ENCODE measurements at places on chromosomes 12 and 14.

DNA sequence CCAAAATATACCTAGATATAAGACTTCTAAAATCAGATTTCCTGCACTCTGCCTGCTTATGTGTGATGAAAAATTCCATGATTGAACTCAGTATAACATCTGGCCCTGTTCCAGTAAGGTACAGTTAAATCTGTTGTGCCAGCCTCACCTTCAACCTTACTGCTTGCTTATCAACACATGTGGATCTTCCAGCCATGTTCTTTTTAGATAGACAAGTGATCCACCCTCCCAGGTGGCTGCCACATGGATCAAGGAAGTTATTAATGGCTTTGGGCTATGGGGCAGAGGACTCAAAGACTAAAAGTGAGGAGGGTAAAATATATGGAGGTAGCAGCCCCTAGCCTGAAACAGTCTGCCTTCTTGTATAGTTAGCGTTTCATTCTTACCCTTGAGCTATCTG, 25.3 kb upstream of the MAGOHB start:
- no peak for DNase-seq

- no peak for DNase-seq
These were observed 4.7 kb downstream of the CISTR start for GRCh38 chr12:53747095-53747494.

- no peak for DNase-seq
These were observed 10.7 kb upstream of the FAM234B start for GRCh38 chr12:13033476-13033875.

- DNase-seq: no peak
These were observed 406.3 kb upstream of the USP15 start for GRCh38 chr12:61853945-61854344.

DNA sequence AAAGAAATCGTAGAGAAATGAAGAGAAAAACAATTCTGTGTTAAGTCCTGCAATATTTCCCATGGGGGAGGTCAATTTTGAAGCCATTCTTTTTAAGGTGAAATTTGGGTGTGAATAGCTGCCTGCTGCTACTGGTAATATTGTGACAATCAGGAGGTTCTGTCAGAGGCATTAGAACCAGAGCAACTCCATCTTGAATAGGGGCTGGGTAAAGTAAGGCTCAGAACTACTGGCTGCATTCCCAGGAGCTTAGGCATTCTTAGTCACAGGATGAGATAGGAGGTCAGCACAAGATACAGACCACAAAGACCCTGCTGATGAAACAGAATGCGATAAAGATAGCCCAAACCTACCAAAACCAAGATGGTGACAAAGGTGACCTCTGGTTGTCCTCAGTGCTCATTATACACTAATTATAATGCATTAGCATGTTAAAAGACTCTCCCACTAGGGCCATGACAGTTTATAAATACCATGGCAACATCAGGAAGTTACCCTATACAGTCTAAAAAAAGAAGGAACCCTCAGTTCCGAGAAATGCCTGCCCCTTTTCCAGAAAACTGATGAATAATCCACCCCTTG, 24.8 kb upstream of the MTHFD1 start:
- DNase-seq: no peak

DNA sequence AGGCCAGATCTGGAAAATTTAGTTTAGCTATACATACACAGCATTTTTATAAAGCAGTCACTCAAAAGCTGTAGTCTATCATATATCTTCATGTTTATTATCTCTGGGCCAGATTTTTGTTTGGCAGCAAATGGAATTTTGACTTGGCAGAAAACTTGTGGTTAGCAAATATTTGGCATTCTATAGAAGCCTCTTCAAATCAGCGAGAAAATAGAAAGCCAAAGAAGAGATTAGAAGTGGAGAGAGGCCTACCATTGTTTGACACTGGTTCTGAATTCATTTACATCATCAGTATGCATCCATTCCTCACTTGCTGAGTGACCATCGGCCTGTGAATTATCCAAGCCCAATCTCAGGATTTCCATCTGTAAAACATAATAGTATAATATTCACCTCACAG, 1077.6 kb downstream of the GALC start:
- DNase-seq: no peak

- no peak for DNase-seq
These were observed 157.3 kb downstream of the BCAT1 start for GRCh38 chr12:24791622-24792021.

DNA sequence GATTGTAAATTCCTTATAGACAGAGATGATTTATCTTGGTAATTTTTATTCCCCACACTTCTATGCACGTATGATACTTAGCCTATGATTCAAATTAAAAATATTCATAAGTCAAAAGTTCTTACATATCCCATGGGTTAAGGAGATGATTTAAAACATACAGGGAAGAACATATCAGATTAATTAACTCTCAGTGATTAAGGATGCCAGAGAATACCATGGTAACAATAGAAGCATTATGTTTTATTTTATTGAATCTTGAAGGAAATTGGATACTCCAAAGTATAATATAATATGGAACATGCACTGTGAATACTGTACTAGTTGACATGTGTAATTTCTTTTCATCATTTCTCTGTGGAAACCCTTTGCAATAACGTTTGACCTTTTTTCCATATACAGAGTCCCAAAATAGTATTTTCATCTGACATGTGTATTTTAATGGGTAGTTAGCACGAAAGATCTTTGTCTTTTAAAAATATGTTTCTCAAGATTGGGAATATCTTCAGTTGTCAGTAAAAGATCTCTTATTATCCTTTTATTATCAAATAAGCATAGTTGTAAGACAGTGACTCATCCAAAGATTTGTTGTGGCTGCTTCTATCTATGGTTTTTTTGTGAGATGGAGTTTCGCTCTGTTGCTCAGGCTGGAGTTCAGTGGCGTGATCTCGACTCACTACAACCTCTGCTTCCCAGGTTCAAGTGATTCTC, 166.7 kb downstream of the RAD51B start:
- no peak for DNase-seq

GRCh38 chr14:104593241-104593701, 11.3 kb downstream of the TMEM179 start:
- DNase-seq: no peak

GRCh38 chr12:23464241-23464812, 485.1 kb downstream of the SOX5 start:
- no peak for DNase-seq

GRCh38 chr14:104936361-104937155, 11.9 kb downstream of the PLD4 start:
- no peak for DNase-seq

- DNase-seq: peak; percentile 43
These were observed 217.4 kb downstream of the CRADD start for GRCh38 chr12:93894391-93895088.

DNA sequence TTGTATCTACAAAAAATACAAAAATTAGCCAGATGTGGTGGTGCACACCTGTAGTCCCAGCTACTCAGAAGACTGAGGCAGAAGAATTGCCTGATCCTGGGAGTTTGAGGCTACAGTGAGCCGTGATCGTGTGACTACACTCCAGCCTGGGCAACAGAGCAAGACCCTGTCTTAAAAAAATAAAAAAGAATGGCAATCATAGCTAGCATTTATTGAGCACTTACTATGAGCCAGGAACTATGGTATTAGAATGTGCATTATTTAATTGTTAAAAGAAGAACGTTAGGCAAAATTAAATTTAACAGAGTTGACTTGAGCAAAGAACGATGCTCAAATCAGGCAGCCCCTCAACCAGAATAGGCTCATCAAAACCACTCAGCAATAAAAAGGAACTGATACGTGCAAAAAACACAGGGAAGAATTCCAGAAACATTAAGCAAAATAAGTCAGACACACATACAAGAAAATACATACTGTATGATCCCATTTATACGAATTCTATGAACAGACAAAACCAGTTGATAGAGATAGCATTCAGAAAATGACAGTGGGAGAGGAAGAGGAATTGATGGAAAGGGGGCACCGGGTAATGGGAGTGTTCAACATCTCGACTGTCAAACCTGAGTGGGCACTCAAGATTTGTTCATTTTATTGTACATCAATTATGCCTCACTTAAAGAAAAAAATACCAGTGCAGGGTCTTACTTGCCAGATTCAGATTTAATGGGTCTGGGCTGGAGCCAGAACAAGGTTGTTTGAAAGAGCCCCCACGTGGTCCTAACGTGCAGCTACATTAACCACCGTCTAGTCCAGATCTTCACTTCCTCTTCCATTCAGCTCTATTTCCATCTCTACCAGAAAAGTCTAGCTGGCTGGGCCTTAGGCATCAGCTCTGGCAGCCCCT, 8.0 kb downstream of the SCNN1A start:
- no peak for DNase-seq
